ENCODE measurements at places on chromosomes 2 and 18. TPM values are rescaled to one million over a fixed set of nuclear protein-coding genes. Genes with fewer than 3 reads are reported as not detected.

MATN3 gene
- 1.0 TPM for total RNA-seq

CNOT11 gene
- total RNA-seq: 13.3 TPM

TUBB8B gene
- not detected for total RNA-seq

SERPINB7 gene
- 0.16 TPM for total RNA-seq

ALPG gene
- total RNA-seq: not detected

UGT1A4 gene
- not detected for total RNA-seq

CYRIA gene
- total RNA-seq: 30.8 TPM

SLC8A1 gene
- total RNA-seq: 1.9 TPM

M1AP gene
- total RNA-seq: not detected

TUBA4B gene
- total RNA-seq: not detected

FMNL2 gene
- 18.6 TPM for total RNA-seq

SETBP1 gene
- total RNA-seq: 2.5 TPM

HOXD12 gene
- total RNA-seq: not detected

HOXD4 gene
- 2.1 TPM for total RNA-seq

ZNF521 gene
- 48.9 TPM for total RNA-seq

HOXD13 gene
- not detected for total RNA-seq

NFATC1 gene
- 4.2 TPM for total RNA-seq

SLC9A4 gene
- under 0.01 TPM for total RNA-seq

NYAP2 gene
- total RNA-seq: not detected

RAB6C gene
- total RNA-seq: not detected

ZEB2 gene
- 9.8 TPM for total RNA-seq

All from bladder microvascular endothelial cell (primary cell).